Pulmonary artery endothelial cell (primary cell): ENCODE measurements at places on chromosomes 6 and 20. TPM values are rescaled to one million over a fixed set of nuclear protein-coding genes. Genes with fewer than 3 reads are reported as not detected.

The CALHM6 gene
- 0.32 and 0.40 TPM in 2 replicates for total RNA-seq

DNA sequence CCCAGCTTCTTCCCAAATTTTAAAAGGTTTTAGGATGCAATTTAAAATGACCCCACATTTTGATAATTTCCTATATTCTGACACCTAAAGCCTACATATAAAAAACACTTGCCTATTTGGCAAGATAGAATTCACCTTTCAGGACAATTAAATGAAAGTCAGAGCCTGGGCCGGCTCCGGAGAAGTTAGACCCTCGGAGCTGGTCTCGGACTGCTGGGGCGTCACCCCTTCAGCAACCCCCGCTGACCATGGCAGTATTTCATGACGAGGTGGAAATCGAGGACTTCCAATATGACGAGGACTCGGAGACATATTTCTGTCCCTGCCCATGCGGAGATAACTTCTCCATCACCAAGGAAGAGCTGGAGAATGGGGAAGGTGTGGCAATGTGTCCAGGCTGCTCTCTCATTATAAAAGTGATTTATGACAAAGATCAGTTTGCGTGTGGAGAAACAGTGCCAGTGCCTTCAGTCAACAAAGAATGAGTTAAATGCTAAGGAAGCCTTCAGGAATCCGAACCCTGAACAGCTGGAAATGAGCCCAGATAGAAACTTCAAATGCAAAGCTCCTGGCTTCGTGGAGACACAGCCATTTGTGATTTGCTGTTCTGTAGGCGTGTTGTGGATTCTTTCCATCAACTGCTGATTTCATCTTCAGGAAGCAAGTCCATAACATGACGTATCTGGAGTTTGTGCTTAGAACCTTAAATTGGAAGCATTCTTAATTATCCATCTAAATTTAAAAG lies 16.0 kb downstream of the TCFL5 start:
- no peak for DNase-seq

- no peak for DNase-seq
Observed at GRCh38 chr6:106397431-106397830, 36.9 kb downstream of the CRYBG1 start.

The PKIG gene
- 179 and 326 TPM in 2 replicates for total RNA-seq

DNA sequence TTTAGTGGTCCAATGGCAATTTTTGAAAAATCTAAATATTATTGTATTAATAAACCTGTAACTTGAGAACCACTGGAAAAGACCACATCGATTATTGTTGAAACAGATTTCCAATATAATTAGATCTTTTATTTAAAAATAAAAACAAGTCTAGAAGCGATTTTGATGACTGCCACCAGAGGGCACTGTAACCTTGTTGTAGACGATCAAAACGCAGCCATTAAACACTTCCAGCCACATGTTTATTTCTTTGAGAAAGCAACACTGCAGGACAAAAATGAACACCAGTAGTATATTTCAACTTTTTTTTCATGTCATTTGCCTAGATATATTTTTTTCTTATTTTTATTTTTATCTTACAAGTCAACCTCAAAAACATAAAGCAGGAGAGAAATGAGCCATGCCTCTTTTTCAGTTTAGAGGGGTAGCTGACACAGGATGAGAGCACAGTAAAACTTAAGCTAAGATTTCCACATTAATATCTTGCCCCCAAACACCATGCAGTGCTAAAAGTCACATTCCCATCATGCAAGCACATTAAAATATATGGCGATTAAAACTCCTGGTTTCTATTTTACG lies 115.4 kb downstream of the OPRM1 start:
- peak; percentile 37 for DNase-seq

The CST7 gene
- not detected in 2 replicates for total RNA-seq

GRCh38 chr6:636488-636887 lies 20.4 kb downstream of the HUS1B start:
- DNase-seq, result no peak

DNA sequence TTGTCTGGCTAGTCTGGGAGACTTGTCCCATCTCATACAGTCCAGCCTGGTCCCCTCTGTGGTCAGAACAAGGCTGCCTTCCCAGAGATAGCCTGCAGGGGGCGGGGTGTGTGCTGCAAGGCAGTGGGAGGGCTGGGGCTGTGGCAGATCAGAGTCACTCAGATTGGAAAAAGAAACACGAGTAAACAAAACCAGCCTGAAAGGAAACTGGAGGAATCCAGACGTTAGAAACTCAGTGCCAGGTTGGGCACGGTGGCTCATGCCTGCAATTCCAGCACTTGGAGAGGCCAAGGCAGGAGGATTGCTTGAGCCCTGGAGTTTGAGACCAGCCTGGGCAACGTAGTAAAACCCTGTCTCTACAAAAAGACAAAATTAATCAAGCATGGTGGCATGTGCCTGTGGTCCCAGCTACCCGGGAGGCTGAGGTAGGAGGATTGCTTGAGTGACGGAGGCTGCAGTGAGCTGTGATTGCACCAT lies 20.2 kb downstream of the LEMD2 start:
- no peak for DNase-seq
